ENCODE measurements at places on chromosomes 11 and 22.

- DNase-seq, result no peak
Measured at GRCh38 chr22:28299309-28299708, 380.3 kb upstream of the PITPNB start.

GRCh38 chr11:36365907-36366306 lies 69.8 kb downstream of the PRR5L start:
- no peak for DNase-seq

GRCh38 chr22:20384171-20384570 lies 9.8 kb upstream of the ZNF74 start:
- no peak for DNase-seq

GRCh38 chr11:84922212-84922805 lies 704.8 kb downstream of the DLG2 start:
- no peak for DNase-seq

- no peak for DNase-seq
Measured at GRCh38 chr11:18495271-18495670, 31.5 kb downstream of the TSG101 start.

GRCh38 chr11:132898021-132898420 lies 634.3 kb downstream of the OPCML start:
- DNase-seq, result no peak

- DNase-seq, result no peak
Measured at GRCh38 chr11:2728663-2729332, 29.0 kb upstream of the KCNQ1OT1 start.

DNA sequence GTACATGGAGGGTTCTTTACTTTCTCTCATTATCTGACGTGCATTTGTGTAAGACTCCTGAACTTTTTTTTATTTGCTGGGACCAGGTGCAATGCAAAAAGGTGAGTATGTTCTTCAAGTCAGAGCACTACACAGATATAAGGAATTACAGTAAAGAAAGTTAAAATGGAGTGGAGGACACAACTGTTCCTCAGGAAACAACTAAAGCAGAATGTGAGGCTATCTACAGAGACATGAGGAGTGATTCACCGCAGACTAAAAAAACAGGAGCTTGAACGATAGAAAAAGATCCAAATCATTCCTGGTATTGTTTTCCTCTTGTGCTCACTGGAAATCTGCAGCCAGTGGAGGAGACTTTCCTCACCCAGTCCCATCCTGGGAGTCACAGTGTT lies 106.2 kb downstream of the ABTB2 start:
- DNase-seq, result no peak

- DNase-seq, result no peak
Measured at GRCh38 chr11:46967962-46968361, 31.4 kb downstream of the CSTPP1 start.

DNA sequence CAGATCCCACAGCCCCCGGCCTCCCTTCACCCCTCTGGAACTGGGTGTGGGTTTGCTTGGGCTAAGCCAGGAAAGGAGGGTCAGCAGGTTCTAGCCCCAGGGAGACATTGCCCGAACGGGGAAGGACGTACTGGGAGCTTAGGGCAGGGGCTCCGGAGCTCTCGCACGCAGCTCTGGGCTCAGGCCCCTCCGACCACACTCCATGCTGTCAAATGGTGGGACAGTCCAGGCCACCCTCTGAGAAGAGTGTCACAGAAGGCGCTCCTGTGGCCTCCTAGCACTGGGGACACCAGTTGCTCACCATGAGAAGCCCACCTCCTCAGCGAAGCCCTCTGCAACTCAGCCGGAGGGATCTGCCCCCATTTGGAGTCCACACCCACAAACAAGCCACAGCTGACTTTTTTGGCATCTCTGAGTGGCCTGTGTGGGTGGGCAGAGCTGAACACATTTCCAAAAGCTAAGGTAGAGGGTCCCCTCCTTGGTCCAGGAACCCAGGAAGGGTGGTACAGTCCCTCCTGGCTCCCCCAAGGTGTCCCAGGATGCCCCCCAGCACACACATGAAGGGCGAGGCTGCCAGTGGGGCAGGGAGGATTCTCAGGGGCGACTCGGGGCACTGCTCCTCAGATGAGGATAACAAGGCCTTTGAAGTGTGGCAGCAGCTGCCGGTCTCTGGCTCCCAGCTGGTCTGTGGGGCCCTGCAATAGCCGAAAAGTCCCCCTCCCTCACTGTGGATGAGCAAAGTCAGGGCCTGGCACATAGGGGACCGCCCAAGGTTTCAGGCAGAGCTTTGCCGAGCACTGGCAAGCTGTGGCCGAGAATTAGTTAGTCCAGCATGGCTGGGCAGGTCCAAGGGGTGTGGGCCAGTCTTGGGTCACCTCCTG lies 13.0 kb upstream of the TEF start:
- DNase-seq, result no peak

- DNase-seq, result no peak
Measured at GRCh38 chr22:49849161-49850020, 4.3 kb upstream of the ZBED4 start.

DNA sequence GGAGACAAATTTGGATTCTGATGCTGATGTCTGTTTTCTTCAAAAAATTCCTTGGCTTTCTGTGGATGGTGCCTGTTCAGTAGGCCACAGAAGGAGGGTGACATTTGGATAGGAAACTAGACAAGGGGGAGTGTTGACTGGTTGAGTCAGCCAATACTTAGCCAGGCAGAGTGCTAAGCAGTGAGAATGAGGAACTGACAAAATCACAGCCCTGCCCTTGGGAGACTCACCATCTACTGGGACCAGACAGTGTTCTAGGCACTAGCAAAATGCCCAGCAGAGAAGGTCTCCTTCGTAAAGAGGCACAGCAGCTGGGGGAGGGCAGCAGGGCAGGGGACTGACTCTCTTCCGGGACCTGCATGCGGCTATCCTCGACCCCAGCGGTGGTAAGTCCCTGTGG lies 190.2 kb downstream of the DSCAML1 start:
- DNase-seq, result no peak

GRCh38 chr11:45168366-45169130 lies 22.1 kb downstream of the PRDM11 start:
- no peak for DNase-seq

- no peak for DNase-seq
Measured at GRCh38 chr11:70106757-70107156, 28.6 kb downstream of the ANO1 start.

DNA sequence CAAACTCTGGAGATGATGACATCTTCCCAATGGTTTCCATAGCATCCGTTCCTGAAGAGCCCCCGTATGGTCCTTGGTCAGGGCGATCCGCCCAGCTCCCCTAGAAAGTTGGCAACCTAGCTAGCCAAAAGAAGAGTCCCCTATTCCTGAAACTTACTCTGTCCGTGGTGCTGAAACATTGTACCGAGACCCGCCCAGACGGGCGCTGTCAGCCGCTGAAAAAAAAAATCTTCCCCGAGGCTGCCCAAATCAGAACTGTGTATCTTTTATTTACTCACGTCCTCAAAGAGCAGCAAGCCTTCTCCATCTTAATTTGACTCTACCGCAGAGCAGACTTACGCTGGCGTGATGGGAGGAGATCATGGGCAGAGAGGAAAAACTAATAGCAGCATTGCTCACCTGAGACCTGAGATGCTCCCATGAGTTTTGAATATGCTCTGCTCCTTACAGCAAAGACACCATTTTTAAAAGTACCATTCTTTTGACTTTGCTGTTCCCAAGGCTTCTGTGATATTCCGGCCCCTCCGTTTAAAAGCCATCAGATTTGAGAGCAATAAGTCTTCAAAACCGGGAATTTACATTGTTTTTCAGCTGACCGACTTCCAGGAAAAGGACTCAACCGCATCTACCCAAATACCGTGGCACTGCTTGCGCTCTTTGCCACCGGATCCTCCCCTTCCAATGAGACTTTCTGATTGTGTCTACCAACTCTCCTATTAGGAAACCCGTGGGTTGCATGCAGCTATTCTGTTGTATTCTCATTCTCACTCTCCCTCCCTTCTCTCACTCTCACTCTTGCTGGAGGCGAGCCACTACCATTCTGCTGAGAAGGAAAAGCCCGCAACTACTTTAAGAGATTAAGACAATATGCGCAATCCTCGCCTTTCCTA lies at the start of gene SLC17A6:
Gene SLC17A6 (plus strand): TSS at position 786 of the 890 bp plus-strand sequence. CDS start 153 bp downstream, outside the sequence.
- no peak for DNase-seq

- DNase-seq, result no peak
Measured at GRCh38 chr22:28570696-28571373, 108.8 kb downstream of the TTC28 start.

GRCh38 chr11:61787928-61788491 lies 4.4 kb downstream of the TMEM258 start:
- no peak for DNase-seq

- DNase-seq, result no peak
Measured at GRCh38 chr11:134784568-134784967, 372.5 kb upstream of the B3GAT1 start.

DNA sequence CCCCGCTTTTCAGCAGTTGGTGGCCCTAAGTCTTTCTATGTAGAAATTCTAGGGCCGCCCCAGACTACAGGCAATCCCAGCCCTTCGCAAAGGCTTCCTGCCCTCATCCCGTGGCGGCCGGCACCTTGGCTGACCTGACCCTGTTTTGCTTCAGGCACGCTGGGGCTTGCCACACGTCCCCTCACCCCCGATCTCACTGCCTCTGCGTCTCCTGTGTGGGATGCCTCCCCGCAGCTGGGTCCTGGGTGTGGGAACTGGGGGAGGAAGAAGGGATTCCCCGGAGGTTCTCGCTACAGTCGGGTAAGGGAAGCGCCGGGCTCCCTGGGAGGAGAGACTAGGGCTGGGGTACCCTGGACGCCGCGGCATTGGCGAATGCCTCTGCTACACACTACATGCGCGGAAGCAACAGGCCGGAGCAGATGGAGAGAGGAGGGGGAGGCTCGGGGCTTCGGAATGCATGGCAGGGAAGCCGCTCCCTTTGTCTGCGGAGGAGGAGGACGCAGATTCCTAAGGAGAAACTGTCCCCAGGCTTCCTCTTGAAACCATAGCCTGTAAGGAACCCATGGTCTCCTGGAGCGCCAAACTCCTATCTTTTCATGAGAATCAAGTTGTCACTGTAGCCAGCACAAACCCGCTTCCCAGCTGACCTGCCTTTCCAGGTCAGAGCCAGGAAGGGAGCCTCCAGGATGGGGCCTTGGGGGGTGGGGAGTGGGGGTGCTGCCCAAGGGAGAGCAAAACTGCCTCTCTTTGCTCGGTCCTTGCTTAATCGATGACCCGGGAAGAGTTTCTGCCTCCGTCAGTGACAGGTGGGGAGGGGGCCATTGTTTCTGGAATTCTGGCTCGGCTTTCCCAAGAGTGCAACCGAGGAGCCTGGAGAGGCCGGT lies 1.4 kb downstream of the DTX4 start:
- no peak for DNase-seq

DNA sequence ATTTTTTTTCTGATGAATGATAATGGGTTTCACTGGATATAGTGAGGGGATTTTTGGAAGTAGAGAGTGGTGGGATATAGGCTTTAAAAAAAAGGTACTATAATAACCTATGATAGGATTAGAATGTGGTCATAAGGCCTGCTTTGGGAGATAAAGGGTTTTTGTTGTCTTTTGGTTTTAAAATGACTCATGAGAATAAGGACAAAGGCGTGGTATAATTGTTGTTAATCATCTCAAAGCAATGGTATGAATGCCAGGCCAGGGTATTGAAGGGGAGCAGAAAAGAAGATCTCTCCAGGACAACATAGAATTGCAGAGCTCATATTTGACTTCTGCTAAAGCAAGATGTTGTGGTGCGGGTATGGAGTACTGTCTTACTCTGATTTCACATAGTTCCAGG lies 579.4 kb downstream of the JRKL start:
- no peak for DNase-seq

- DNase-seq, result no peak
Measured at GRCh38 chr11:58576887-58577471, 1.3 kb upstream of the LPXN start.

DNA sequence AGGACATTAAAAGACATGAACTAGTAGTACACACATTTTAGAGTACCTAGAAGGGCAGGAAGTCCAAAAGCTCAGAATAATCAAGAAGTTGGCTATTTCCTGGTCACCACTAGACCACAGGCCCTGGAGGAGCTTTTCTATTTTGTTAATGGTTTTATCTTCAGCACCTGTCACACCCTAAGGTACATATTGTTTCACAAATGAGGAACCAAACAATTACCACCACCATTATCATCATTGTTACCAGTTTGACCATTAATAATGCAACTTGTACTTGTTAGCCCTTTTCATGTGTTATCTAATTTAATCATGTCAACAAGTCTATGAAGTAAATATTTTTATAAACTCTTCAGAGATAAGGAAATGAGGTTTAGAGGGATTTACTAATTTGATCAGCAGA lies 4.9 kb downstream of the MRPL48 start:
- no peak for DNase-seq

DNA sequence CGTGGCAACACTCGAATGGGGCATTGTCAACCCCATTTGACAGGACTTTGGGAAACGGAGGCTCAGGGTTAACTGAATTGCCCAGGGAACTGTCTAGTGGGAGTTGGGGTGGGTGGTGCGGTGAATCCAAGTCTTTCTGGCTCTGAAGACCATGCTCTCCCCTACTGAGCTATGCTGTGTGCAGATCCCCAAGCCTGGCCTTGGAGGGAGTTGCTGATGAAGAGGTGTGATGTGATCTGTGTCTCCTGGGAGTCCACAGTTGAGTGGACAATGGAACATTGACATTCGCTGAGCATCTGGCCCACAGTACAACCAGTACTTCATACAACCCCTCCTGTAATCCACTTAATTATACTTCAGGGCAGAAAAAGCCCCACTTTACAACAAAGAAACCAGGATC lies 172.2 kb downstream of the ST3GAL4 start:
- DNase-seq, result no peak

DNA sequence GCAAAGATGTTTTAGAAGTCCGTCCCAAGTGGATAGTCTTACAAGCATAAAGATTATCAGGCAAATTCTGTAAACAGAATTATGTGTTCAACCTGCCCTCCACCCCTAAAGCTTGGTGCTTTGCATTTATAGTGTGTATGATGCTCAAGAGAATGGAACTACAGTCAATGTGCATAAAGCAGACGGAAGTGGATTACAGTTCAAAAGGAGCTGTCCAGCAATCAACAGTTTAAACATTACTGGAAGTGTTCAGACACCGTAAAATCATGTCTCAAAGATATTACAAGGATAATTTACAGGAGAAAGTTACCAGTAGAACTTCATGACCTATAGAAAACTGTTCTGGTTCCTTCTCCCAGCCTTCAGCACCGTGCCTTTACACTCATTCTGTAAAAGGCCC lies 1.0 kb downstream of the RIC3 start:
- DNase-seq, result no peak

GRCh38 chr11:113778111-113778910 lies 1.3 kb upstream of the CLDN25 start:
- no peak for DNase-seq

DNA sequence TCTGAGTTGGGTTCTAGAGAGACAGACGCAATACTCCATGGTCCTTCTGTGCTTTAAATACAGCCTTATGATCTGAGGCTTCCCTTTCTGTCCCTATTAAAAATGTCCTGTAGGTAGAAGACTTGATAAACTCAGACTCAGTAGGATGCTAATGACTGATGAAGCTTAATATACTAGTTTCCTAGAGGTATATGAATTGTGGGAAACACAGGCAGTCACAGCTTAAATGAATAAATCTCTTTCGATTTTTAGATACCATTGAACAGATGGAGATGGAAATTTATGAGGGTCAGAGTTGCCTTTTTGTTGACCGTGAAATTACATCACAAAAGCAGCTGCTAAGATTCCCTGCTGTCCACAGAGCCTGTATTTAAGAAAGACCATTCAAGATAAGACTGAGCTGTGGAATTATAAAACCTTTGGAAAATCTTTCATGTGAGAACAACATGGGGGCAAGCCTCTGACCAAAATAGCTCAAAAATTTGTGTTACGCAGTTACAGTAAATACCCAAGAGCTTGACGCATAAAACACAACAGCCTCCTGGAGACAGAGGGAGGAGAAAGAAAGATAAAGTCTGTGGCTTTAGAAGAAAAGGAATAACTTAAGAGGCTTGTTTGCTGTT lies 172.3 kb downstream of the AASDHPPT start:
- no peak for DNase-seq

GRCh38 chr11:74739546-74740270 lies 8.5 kb upstream of the CHRDL2 start:
- no peak for DNase-seq

Measured in RWPE2 (cell line).